ENCODE measurements at places on chromosomes 12 and 14.

DNA sequence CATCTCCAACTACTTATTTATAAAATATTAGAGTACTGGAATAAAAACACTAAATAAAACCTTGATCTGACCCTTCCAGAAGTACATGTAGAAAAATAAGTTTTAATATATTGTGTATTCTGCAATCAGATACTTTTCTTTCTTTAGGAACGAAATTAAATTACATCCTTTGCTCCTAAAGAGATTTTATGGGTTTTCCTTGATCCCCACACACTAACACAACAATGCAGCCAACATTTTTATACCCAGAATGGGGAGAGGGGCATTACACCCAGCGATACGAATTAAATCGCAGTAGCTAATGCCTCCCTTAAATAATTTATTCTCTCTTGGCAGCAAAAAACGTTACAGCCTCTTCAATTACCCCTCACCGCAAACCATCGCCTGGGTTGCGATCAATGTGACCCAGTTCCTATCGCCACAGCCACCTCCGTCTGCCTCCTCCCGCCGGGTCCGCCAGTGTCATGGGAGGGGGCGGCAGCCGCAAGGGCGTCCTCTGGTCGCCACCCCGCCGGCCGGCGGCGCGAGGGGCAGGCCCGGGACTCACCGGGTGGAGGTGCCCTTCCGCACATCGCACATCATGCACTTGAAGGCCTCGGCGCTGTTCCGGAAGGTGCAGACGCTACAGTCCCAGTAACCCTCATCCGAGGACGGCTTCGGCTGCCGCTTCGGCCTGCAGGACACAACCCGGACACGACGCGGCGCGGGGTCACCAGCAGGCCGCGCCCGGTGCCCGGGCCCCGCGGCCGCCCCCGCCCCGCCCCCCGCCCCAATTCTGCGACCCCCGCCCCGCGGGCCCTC is 796 bp downstream of the YAF2 start:
- DNase-seq = peak; percentile 48

DNA sequence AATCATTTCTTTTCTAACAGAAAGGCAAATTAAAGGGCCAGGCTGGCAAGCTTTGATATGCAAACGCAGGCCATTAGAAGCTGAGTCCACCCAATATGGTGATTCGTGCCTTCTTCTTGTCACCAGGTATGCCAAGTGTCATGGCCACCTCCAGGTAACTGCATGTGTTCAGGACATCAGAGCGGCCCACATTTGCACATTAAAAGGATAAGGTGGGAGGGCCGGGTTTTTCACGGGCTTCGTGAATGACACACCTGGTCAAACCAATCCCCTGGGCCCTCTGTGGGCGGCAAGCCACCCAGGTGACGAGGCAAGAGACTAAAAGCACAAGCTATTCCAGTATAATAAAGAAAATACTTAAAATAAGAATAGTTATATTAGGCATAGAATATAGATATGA is 75.9 kb upstream of the TSPAN11 start:
- no peak for DNase-seq

GRCh38 chr12:96698965-96699364 is 208.1 kb upstream of the NEDD1 start:
- DNase-seq = no peak

GRCh38 chr12:53180931-53181645 is 363 bp upstream of the CSAD start:
- no peak for DNase-seq

DNA sequence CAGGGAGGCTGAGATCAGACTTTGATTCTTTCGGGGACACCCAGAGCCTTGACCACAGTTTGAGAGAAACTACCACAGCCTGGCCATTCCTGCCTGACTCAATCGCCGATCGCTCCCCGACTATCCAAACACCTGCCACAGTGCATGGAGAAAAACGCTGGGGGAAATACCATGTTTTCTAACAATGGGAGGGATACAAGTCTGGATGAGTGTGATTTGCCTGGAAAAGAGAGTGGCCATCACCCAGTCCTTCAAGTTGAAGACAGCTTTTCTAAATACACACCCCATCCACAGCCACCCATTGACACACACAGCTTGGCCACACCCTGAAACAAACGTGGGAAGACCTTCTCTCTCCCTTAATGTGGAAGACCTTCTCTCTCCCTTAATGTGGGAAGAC is 6.7 kb upstream of the VASH1 start:
- no peak for DNase-seq
